ENCODE measurements at places on chromosomes 12 and 14.

GRCh38 chr12:51970904-51971646 is 19.6 kb downstream of the ACVR1B start:
- no peak for DNase-seq

DNA sequence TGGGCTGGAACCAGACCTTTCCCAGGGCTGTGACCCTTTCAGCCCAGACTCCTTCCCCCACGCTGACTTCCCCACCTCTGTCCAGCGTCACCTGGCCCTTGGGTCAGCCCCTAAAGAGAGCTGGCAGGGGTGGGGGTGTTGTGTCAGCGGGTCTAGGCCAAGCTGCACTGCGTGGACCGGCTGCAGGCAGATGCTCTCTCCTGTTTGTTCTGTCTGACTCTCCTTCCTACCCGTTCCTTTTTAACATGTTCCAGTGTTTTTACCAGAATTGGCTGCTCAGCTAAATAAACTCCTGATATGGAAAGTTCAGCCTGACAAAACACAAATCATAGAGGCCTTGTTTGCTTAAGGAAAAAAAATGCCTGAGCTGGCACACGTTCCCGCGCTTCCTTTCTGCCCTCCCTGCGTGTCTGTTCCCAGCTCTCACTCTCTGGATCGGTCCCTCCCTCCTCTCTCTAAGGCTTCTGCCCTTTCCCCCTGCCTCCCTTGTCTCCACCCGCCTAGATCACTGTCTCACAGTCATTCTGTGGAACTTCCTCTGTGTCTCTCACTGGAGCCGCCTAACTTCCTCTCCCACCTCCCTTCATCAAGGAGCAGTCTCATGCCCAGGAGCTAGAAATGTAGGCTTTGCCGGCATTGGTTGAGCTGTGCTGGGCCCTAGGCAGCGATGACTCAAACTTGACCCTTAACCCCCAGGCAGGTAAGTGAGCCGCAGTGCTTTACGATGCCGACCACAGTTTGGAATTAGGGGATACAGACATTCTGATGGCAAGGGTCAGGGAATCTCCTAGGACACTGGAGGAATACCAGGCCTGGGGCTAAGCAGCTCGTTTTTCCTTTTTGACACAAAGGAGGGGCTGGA is 15.5 kb upstream of the MLXIP start:
- DNase-seq: no peak

- no peak for DNase-seq
These were observed 72.2 kb downstream of the DENND5B start for GRCh38 chr12:31518680-31519227.

DNA sequence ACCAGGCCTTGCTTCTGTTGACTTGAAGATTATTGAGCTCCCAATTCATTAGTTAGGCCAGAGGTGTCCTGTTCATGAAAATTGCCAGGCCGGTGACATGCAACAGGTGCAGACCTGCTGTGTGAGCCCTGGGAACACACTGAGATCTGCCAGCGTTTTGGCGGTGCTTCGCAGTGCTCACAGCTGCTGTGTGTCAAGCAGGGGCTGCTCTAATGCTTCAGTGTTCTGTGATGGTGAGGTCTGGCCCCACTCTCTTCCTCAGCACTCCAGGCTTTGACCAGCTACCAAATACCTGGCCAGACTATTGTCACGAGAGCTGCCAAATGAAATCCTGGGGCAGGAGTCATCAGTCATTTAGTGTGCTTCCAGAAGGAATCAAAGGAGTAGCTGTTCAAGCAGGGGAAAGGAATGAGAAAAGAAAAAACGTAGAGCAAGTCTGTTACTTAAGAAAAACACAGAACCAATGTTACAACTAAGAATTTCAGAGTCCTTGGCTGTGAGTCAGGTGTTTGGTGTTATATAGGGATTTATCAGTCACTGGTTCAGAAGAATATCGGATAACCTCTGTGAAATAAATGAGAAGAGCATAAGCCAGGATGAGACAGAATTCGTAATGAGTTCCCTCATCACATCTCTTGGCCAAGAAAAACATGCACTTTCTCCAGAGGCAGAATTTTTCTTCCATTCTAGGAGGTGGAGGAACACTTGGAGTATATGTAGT is 150.8 kb downstream of the FBXL14 start:
- no peak for DNase-seq

GRCh38 chr12:123973552-123974341 is 732 bp downstream of the ZNF664 start:
- peak; percentile 88 for DNase-seq

- DNase-seq: no peak
These were observed 43.5 kb downstream of the NEUROD4 start for GRCh38 chr12:55063291-55063690.

- no peak for DNase-seq
These were observed 115.3 kb upstream of the CPSF6 start for GRCh38 chr12:69123919-69124638.

GRCh38 chr12:47801170-47801903 is 18.4 kb downstream of the HDAC7 start:
- no peak for DNase-seq

GRCh38 chr12:46214668-46215436 is 54.0 kb downstream of the SLC38A1 start:
- DNase-seq: no peak

DNA sequence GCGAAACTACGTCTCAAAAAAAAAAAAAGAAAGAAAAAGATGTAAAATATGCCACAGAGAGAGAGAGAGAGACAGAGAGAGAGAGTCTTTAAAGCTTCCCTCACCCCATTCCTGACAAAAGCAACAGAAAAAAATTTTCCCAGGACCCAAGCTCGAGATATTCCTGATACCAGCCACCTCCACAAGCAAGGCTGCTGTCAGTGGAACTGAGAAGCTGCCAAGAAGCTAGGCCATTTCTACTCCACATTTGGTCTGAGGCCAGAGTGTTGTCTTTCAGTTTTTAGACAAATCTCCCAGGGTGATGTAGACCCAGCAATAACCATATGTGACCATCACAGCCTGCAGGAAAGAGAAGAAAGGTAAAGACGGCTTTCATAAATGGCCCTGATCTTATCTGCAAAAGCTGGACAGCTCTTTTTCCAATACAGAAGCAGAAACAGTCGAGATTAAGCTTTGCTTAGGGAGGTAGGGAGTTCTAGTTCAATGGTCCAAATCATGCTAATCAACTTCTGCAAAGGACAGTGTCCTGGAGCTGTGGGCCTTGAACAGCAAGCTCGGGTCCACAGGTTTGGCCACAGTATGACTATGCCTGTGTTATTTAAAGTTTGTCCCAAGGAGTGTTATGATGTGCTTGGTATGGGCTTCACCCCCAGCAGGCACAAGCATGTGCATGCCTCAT is 130.3 kb upstream of the NUDT4 start:
- DNase-seq: no peak

DNA sequence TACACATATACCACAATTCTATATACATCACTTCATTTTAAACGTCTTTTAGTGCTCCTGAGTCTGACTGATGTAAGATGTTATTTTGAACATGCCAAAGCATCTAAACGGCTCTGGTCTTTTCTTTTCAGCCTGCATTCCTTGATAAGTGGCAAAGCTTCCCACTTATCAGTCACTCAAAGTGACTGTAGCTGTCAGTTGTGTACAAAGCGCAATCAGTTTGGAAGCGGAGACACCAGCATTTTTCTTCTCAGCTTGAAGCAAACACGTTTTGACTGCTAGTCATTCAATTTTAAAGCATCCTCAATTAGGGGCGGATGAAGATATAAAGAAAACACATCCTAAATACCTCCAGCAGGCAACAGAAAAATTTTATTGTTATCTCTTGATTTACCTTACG is 226.8 kb downstream of the SOX5 start:
- no peak for DNase-seq

GRCh38 chr12:102496591-102496990 is 16.2 kb upstream of the IGF1 start:
- no peak for DNase-seq

- DNase-seq: no peak
These were observed 38.7 kb upstream of the CRY1 start for GRCh38 chr12:107131832-107132616.

DNA sequence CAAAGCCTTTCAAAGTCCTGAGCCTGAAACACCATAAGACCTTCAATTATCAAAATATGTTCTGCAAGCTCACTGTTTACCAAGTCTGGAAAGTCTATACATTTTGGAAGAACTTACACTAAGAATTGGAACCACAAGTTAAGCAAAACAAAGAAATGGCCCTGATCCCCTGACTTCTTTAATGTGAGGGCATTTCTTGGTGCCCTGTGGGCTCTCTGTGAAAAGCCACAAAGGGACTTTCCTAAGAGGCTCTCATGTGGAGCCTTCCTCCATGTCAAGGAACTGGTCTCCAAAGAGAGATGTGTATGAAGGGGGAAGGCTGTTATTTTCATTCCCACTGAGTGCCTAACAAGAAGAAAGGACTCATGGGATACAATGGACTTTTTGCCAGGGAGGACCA is 13.5 kb upstream of the MYH6 start:
- DNase-seq: no peak

DNA sequence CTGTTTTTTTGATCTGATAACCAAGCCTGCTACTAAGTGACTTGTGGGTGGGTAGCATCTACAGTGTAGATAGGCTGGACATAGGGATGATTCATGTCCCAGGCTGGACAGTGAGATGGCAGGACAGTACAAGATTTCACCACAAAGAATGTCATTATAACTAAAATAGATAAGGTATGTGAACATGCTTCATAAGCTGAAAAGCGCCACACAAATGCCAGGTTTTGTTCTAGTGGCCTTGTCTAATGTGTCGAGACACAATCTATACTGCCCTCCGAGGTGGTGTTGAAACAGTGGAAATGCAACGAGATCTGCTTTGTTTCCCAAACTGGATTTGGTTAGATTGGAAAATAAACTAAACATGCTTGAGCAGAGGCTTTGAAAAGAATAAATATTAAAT is 4.4 kb downstream of the LGALS3 start:
- DNase-seq: no peak

DNA sequence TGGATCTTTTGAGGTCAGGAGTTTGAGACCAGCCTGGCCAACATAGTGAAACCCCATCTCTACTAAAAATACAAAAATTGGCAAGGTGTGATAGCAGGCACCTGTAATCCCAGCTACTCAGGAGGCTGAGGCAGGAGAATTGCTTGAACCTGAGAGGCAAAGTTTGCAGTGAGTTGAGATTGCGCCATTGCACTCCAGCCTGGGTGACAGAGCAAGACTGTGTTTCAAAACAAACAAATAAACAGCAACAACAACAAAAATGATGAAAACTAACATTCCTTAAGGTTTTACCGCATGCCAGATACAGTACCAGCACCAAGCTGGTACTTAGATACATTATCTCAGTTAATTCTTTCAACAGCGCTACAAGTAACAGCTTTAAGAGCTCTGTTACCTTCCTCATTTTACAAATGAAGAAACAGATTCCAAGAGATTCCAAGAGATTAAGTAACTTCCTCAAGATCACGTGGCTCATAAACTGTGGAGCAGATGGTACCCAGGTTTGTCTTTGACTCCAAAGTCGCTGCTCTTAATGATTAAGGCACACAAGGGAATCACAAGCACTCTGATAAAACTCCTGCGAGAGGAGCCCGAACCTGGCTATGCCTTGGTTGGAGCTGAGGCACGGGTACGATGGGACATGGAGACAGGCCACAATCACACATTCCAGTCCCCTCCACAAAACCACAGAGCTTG is 17.7 kb upstream of the PLEK2 start:
- no peak for DNase-seq

- no peak for DNase-seq
These were observed 79.8 kb upstream of the TSPAN11 start for GRCh38 chr12:30846776-30847175.

DNA sequence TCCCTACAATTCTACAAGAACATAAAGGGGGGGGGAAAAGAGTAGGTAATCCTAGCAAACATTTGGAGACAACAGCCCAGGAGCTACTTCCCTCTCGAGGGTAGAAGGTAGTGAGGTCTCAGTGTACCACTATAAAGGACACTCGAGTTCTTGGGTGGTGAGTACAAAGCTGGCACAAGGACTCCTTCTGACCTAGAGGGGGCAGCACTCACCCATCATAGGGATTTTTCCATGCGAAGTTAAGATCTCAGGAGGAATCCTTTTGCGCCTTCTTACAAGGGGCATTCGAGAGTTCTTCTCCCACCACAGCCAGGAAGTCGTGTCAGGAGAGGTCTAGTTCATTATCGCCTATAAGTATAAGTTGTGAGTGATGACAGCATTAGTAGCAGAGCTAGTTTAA is 200.2 kb upstream of the RBM19 start:
- DNase-seq: no peak

GRCh38 chr12:64911912-64912311 is 87.5 kb downstream of the TBC1D30 start:
- no peak for DNase-seq

DNA sequence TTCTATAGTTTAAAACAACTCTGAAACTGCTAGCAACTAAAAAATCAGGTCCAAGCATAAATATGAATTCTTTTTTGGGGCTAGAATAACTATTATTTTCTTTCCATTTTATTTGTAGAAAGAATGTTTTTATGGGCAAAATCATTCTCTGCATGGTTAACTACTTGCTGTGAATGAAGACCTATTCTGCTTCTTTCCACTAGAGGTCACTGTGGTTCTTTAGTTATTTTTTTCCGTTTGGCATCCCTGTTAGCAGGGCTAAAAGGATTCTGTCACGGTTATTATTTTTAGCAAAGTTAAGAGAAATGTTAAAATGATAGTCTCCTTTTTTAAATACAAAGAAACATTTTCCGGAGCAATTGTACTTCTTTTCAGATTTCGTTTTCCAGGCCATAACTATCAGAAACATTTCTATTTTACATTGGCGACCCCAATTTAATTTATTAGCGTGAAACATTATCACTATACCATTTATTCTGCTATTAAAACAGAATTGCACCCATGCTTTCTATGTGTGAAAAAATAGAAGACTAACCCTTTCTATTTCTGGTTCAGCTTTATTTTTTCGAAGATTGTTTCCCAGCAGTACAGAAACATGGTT is 404.8 kb downstream of the ATP23 start:
- no peak for DNase-seq

DNA sequence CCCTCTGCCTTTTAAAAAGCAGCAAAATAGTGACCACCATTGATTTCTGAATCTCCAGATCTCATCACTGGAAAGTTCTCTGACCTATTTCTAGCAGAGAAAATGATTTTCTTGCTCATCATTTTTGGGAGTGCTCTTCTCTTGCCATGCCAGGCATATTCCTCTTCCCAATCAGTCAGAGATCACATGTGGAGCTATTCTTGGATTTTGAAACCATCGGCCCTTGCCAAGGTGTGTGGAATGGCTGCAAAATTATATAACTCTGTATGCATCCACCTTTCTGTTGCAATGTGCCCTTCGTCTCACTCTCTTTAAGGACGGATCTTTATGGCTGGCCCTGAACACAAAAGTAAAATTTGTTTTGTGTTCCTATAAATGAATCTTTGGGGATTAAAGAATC is 25.5 kb upstream of the LDHB start:
- no peak for DNase-seq

- no peak for DNase-seq
These were observed 57.2 kb downstream of the LTBP2 start for GRCh38 chr14:74554742-74555362.

DNA sequence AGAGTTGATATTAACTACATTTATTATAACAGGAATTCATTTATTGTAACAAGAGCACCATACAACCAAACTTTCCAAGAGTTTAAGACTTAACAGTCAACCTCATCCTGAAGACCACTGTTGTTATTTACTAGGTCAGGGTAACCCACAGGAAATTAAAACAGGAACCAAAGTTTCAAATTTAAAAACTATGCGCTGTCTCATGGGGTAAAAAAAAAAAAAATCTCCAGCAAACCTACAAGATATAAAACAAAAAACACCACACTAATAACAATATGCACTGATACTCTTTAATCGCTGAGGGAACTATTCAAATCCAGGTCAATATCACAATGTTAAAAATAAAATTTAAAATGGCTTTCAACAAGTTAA is 44.5 kb downstream of the FOXN3 start:
- DNase-seq: no peak

- no peak for DNase-seq
These were observed 41.2 kb upstream of the FKBP4 start for GRCh38 chr12:2753536-2753935.
